ENCODE measurements at places on chromosomes 16 and 17.
A peak's percentile ranks its signal among the peaks of the same experiment; 100 is the strongest.

- DNase-seq, result no peak
Measured at GRCh38 chr16:60230666-60231065, 1496.5 kb upstream of the GOT2 start.

DNA sequence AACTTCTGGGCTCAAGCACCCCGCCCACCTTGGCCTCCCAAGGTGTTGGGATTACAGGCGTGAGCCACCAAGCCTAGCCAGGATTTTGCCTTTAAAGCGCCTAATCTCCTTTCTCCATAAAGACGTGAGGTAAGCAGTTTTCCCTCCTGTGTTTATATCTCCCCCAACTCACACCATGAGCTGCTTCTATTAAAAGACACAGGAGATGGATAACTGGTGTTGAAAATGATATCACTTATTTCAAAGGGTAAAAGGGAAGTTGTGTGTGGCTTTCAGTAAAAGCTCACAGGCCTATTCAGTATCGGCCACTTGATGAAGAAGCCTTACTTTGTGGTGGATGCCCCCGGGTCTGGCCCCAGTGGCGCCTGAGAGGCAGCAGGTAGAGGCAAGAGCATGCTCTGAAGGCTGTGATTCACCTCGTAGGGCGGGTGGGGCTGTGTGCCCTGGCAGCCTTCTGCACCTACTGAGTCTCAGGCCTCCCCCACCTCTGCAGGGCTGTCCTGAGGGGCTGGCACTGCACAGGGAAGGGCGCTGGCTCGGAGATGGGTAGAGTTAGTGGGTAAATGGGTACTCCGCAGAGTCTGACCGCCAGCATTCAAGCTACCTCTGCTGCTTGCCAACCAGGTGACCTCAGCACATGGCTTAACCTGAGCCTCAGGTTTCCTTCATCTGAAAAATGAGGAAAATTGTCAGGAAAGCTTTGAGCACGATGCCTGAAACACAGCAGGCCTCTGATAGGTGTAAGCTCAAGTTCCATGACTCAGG, 146.8 kb downstream of the CLEC16A start:
- DNase-seq, result peak; percentile 86

DNA sequence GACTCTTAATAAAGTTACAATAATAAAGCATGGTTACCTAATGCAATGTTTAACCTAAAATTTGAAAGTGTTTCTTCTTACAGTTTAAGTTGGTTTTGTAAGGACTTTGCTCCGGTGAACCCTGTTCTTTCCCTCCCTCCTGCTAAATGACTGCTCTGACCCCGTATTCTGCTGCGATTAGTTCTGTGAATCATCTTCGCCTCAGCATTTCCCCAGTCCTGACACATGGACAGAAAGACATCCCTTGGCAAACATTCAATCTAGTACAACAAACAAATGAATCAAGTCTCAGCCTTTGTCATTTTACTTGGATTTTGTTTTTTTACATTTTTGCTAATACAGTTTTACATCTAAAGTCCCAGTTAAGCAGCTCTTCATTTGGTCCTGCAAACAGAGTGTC, 15.4 kb downstream of the KCNJ2 start:
- DNase-seq, result peak; percentile 28

GRCh38 chr17:48126532-48126850, 18.9 kb downstream of the SNX11 start:
- no peak for DNase-seq

GRCh38 chr17:30413109-30413508, 34.4 kb downstream of the CPD start:
- no peak for DNase-seq

GRCh38 chr16:64153718-64154117, 968.1 kb downstream of the CDH11 start:
- no peak for DNase-seq

DNA sequence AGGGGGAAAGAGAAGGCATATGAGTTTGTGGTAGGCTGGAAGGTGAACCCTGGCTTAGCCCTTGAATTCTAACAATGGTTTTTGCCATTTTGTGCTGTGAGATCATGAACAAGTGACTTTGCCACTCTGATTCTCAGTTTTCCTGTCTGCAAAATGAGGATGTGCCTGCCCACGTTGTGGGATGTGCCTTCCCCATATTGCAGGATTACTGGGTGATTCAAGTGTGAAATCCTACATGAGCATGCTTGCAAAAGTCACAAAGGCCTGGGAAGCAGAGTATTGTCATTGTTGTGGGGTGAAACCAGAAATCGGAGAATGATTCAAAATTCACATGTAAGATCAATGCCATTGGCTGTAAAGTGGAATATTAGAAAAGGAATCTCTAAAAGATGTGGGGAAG, 28.6 kb upstream of the TVP23A start:
- no peak for DNase-seq
